ENCODE measurements at places on chromosomes 7 and 10. TPM values are rescaled to one million over a fixed set of nuclear protein-coding genes. Genes with fewer than 3 reads are reported as not detected.
A peak's percentile ranks its signal among the peaks of the same experiment; 100 is the strongest.

DNA sequence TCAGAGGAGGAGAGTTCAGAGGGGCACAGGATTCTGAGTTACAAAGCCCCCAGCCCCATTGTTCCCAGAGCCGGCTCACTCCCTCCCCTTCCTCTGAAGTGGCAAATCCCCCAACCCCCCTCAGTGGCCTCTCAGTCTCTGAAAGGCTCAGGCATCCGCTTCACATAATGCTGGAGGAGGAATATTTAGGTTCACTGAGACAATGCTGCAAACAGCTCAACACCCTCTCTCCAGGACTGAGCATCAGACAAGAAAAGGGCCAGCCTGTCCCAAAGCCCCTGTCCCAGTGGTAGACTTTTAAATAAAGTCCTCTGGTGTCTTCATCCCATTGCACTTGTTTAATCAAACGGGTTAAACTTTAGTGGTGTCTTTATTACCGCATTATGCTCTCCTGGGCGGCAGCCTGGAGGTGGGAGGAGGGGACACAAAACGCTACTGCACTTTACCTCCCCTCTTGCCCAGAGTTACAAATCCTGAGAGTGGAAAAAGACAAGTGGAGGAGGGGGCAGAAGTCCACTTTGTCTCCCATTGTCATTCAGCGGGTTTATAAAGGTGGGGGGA is 257.9 kb downstream of the FGFR2 start:
- DNase-seq = no peak
- no peaks in the 10 kb centered on the region for H3K4me1 ChIP-seq
- no peak overlapping the region for H3K27ac ChIP-seq
- H3K27me3 ChIP-seq = no peaks in the 10 kb centered on the region
- H3K36me3 ChIP-seq = no peaks in the 10 kb centered on the region
- H3K4me3 ChIP-seq = no peak overlapping the region

GRCh38 chr10:69494626-69495558 is 43.6 kb downstream of the TSPAN15 start:
- H3K27me3 ChIP-seq = no peaks in the 10 kb centered on the region
- H3K36me3 ChIP-seq = no peaks in the 10 kb centered on the region
- no peak overlapping the region for H3K4me3 ChIP-seq
- no peak for DNase-seq
- peaks cover 54% of the 10 kb centered on the region for H3K4me1 ChIP-seq

GRCh38 chr7:12623885-12624498 is 53.5 kb downstream of the SCIN start:
- no peaks in the 10 kb centered on the region for H3K27me3 ChIP-seq
- no peak overlapping the region for H3K27ac ChIP-seq
- H3K36me3 ChIP-seq = no peaks in the 10 kb centered on the region

GRCh38 chr10:4532976-4533375 is 293.0 kb upstream of the AKR1E2 start:
- H3K4me3 ChIP-seq = no peak overlapping the region
- H3K36me3 ChIP-seq = no peaks in the 10 kb centered on the region
- no peaks in the 10 kb centered on the region for H3K4me1 ChIP-seq

DNA sequence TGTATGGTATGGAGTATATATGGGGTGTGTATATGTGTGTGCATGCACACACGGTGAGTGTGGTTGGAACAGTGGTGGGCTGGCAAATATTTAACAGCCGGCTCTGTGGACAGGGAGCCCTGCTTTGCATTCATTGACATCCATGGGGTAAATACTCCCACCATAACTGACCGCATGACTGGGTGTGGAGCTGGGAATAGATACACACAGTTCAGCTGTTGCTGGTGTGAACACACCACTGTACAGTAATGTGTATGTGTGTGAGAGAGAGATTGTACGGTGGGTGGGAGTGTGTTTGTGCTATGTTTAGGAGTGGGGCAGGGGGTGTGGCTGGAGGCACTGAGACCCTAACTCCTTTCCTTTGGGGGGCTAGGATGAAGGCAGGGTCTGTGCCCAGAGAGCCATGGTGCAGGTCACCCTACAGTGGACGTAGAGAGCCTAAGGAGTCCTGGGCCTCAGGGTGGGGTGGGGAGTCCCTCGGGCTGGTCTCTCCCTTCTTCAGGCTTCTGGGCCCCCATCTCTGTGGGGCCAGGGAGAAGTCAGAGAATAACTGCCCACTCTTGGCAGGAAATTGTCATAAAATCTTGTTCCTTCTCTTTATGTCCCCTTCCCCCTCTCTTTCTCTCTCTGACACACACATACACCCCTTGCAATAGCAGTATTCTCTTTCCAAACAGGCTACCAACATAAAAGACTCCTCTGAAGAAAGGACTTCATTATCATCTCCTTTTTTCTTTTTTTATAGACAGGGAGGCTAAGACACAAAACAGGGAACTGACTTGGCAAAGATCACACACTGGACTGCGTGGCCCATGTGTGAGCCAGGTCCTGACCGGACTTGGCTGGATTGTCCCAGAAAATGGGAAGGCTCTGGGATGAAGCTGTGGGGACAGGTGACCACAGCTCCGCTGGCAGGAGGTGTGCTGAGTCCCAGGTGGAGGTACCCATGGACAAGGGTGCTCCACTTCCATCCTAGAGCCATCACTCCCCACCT is 3.2 kb downstream of the SFRP5 start:
- no peak overlapping the region for H3K4me3 ChIP-seq
- peaks cover 24% of the 10 kb centered on the region for H3K27me3 ChIP-seq
- no peak overlapping the region for H3K27ac ChIP-seq
- H3K36me3 ChIP-seq = no peaks in the 10 kb centered on the region

DNA sequence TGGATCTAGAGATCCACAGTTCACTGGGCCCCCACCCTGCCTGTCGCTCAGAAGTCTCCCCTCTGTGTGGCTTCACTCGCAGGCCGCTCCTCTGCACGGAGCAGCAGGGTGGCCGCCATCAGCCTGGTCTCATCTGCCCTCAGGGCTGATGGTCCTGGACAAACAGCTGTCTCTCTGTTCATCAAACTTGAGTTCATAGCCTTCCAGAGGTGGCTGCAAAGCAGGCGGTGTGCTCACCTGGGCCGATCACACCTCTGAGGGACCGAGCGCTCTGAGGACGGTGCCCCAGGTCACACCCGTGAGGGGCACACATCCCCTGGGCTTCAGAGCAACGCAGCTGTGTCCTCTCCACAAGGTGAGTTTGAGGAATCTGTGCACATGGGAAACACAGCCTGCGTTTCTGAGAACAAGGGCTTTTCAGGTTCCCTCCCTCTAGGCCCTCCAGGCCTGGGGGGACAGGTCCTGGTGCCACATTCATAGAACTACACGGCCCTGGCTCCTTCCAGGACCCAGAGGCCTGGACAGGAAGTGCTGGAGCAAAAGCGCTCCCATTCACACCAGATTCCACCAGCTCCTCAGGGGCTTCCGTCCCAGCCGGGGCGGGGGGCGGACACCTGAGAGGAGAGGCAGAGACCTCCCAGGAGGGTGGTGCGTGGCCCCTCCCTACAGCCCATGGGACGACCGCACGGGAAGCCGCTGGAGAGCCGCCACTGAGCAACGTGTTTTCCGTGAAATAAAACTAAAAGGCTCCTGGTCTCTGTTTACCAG is 31.2 kb upstream of the FAM20C start:
- no peaks in the 10 kb centered on the region for H3K27me3 ChIP-seq
- peaks cover 7% of the 10 kb centered on the region for H3K4me1 ChIP-seq
- no peak overlapping the region for H3K27ac ChIP-seq
- DNase-seq = no peak
- H3K4me3 ChIP-seq = no peak overlapping the region

DNA sequence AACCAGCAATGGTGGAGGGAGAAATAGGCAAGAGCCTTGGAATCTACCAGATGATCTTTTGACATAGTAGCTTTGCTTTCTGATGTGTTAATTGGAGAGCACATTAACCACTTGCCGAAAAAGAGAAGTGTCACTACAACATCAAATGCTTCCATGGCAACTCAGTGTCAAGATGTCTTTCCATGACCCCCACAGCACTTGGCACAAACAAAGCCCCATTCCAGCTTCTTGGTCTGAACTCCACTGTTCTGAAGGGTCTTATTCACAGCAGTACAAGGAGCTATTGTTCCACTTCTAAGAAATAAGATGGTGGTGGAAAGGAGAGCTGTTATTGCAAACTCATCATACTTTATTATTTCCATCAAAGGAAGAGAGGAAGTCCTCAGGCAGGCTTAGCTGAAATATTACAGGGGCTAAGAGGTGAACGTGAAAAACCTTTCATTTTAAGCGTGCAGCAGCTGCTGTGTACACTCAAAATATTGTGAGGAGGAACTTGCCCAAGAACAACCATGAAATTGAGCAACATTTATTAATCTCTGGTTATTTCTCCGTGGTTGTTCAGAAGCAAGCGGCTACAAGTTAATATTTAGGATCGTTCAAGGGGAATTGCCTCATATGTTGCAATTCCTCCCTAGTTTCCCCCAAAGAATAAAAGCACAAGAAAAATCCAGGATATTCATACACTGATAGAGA is 354.8 kb upstream of the CELF2 start:
- H3K27me3 ChIP-seq = no peaks in the 10 kb centered on the region
- H3K4me1 ChIP-seq = no peaks in the 10 kb centered on the region
- H3K27ac ChIP-seq = peak overlapping the region; percentile 20

DNA sequence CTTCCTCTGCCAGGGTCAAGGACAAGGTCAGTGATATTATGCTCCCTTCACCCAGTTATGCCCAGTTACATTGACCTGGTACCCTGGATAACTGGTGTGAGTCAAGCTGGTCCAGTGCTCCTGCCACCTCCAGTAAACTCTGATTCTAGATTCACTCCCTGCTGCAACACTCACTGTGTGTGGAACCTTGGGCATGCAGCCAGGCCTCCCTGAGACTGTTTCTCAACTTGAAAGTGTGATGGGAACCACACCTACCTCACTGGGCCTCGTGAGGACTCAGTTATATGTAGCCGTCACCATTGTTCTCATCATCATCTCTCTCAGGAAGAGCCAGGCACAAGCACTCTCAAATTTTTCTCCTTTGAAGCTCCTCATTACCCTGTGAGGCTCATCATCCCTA is 935 bp upstream of the ZNF736 start:
- peak overlapping the region; percentile 64 for H3K27ac ChIP-seq
- H3K36me3 ChIP-seq = no peaks in the 10 kb centered on the region
- H3K4me1 ChIP-seq = peaks cover 13% of the 10 kb centered on the region
- no peaks in the 10 kb centered on the region for H3K27me3 ChIP-seq

DNA sequence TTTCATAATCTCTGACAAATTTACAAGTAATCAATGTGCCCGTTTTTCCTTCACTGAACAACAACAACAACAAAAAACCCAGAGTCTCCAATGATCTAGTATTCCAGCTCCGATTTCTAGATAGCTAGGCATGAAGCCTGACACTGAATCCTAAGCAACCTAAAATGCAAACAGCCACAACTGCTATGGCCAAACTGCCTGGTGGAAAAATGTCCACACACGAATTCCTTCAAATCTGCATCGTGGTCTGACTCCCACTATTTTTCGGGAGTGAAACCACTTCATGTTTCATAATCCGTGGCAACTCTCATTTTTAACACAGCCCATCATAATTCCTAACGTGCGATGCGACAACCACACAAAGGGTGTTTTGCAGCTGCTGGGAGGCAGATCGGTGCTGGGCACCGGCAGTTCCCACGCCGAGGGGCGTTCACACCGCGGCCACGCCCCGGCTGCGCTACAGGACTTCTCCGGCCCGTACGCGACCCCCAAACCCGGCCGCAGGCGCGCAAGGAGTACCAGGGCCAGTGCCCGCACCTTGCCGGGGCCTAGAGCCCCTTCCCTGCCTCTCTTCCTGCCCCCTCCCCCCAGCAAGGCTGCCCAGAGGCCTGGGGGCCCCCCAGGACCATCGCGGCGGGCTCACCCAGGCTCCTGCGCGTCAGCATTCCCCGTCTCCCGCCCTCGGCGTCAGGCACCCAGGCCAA is 814 bp downstream of the RUFY2 start:
- peaks cover 11% of the 10 kb centered on the region for H3K4me1 ChIP-seq
- H3K4me3 ChIP-seq = peak overlapping the region; percentile 100
- H3K36me3 ChIP-seq = no peaks in the 10 kb centered on the region
- peak overlapping the region; percentile 92 for H3K27ac ChIP-seq
- no peak for DNase-seq

DNA sequence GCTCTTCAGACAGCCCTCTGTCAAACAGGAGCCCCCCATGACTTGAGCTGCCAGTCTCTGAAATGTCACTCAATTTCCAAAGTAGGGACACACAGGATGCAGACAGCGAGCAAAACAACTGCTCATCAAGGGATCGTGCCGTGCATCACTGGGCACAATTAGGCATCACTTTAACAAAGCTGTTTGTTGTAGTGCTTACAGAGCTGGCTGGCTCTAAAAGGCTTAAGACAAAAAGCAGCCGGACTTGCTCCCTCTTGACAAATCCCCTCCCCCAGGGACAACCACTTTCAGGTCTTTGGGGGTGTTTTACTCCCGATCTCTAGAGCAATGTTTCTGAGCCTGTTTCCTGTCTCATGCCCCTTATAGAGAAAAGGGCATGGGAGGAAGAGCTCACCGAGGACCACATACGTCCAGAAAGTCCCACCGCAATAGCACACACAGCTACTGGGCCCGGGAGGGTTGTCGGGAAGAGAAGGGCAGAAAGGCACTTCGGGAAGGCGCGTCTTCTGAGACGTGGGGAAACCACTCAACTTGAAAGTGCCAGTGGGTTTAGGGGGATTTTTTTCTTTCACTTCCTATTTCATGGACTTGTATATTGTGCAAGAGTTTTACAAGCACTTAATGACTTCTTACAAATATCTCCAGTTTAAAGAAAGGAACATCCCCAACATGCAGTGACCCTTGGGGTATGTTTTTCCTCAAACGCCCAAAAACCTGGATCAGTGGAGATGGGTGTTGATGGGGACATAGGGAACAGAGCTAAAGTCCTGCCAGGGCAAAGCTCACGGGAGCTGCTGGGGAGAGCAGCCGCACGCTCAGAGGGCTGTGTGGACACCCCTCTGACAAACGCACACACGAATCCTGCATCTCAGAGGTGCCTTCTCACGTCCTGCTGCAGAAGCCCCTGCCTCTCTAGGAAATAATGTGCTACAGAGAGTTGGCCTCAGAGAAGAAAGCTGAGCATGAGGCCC is 27.1 kb downstream of the LRRC20 start:
- H3K27me3 ChIP-seq = no peaks in the 10 kb centered on the region
- peaks cover 31% of the 10 kb centered on the region for H3K4me1 ChIP-seq
- no peak for DNase-seq
- H3K4me3 ChIP-seq = no peak overlapping the region
- H3K27ac ChIP-seq = peak overlapping the region; percentile 25

- H3K4me3 ChIP-seq = no peak overlapping the region
- no peaks in the 10 kb centered on the region for H3K4me1 ChIP-seq
- no peak overlapping the region for H3K27ac ChIP-seq
- no peaks in the 10 kb centered on the region for H3K36me3 ChIP-seq
- H3K27me3 ChIP-seq = no peaks in the 10 kb centered on the region
Observed at GRCh38 chr10:132436861-132437410, 39.9 kb downstream of the PWWP2B start.

- H3K4me1 ChIP-seq = no peaks in the 10 kb centered on the region
- no peaks in the 10 kb centered on the region for H3K27me3 ChIP-seq
- no peak overlapping the region for H3K4me3 ChIP-seq
Observed at GRCh38 chr7:143492799-143493739, 15.4 kb downstream of the TAS2R41 start.

The LRIT1 gene
- total RNA-seq = not detected

The ZNF239 gene
- total RNA-seq = 2.0 TPM

The IFIT1 gene
- total RNA-seq = 3.2 TPM

The TIMM23 gene
- total RNA-seq = 118 TPM

All from gastrocnemius medialis (tissue), 4 donors.